Jurkat, Clone E6-1 (cell line): ENCODE measurements at places on chromosomes 12 and 14.

GRCh38 chr14:24439830-24440605, 2.6 kb downstream of the SDR39U1 start:
- DNase-seq: no peak

DNA sequence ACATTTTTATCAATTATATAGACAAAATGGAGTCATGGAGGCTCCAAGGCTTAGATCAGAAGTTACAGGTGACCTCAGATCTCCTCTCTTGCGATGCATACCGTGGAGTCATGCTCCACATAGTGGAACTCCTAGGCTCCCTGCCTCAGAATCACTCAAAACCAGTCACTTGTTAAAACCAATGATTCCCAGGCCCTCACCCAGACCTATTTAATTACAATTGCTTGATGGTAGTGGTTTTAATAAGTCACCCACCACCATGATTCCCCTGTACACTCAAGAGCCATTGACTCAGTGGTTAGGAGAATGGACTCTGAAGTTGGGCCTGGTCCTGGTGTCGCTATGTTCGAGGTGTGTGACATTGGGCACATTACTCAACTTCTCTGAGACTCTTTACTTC, 26.9 kb downstream of the IFNG-AS1 start:
- no peak for DNase-seq

GRCh38 chr12:3520168-3520567, 29.2 kb downstream of the PRMT8 start:
- DNase-seq: no peak

DNA sequence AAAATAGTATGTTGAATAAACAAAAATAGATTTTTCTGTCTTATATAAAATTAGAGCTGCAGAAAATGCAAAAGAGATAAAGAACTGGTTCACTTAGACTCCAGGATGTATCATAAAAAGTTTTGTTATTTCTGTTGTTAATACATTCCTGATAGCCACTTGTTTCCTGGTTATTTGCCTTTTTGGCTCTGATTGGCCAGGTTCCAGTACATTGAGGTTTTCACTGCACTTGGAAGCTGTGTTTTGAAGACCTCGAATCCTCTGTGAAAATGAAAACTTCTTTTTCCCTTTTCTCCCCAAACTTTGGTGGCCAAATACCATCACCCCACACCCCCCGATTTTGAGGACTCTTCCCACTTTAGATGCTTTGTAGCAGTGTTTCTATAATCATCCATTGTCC, 525.3 kb downstream of the MED13L start:
- no peak for DNase-seq

DNA sequence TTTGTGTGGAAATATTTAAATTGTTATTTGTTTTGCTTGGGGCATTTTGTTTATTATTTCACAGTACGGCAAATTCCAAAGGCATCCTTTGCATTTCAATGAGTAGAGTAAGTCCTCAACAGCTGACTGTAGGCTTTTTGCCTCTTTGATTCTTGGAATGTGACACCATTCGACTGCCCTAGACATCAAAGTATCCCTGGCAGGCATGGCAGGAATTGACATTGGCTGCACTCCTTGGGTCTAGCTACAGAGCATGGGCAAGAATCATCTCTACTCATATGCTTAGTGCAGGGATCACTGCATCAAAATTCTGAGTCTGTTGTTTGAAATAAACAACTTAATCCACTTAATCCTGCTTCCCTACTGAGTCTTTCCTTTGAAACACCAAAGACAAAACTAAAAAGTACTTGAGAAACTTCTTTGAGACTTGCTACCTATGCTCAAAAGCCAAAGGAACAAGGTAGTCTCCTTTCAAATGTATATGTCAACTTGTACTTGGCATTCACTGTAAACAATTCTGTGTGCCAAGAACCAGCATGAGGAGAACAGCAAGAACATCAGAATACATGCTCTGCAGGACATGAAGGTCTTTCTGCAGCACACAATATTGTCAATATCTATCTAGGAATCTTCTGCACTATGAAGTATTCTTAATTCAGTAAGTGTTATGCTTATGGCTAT, 1569.0 kb upstream of the FLRT2 start:
- no peak for DNase-seq

DNA sequence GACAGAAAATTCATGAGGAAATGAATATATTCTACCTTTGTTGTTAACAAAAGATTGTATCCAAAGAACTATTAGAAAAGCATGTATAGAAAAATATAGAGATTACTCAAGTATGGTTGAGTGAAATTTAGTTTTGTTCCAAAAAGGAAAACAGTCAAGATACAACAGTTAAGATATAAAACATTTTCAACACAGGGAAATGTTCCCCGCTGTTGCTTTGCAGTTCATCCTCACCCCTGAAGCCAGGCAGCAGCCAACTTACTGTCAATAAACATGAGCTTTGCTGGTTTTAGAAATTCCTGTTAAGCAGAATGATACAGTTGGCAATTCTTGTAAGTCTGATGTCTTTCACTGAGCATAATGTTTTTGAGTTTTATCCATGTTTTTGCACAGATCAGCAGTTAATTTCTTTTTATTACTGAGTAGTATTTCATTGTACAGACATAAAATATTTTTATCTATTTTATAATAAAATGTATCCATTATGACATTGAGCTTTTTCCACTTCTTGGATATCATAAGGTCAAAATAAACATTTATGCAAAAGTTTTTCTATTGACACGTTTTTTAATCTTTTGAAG, 1.2 kb upstream of the CLEC2B start:
- DNase-seq: peak; percentile 23

- peak; percentile 62 for DNase-seq
Measured at GRCh38 chr12:1605129-1606020, 11.0 kb upstream of the FBXL14 start.

GRCh38 chr12:54258201-54258681, 21.7 kb downstream of the CBX5 start:
- no peak for DNase-seq

DNA sequence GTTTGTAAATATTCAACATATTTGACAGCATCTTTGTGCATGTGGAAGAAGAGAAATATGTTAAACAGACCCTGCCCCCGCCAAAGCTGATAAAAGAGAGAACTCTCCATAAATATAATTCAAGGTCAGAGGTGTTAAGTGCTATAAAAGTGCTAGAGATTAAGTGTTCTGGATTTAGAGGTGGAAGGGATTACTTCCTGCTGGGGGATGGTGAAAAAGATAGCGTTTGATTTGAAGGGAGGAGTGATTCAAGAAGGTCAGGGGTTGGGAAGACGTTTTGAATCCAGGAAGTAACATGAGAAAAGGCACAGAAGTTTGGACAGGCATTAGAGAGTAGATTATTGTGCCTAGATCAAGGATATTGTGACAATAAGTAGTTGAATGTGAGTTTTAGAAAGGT, 30.2 kb downstream of the RIC8B start:
- DNase-seq: no peak

DNA sequence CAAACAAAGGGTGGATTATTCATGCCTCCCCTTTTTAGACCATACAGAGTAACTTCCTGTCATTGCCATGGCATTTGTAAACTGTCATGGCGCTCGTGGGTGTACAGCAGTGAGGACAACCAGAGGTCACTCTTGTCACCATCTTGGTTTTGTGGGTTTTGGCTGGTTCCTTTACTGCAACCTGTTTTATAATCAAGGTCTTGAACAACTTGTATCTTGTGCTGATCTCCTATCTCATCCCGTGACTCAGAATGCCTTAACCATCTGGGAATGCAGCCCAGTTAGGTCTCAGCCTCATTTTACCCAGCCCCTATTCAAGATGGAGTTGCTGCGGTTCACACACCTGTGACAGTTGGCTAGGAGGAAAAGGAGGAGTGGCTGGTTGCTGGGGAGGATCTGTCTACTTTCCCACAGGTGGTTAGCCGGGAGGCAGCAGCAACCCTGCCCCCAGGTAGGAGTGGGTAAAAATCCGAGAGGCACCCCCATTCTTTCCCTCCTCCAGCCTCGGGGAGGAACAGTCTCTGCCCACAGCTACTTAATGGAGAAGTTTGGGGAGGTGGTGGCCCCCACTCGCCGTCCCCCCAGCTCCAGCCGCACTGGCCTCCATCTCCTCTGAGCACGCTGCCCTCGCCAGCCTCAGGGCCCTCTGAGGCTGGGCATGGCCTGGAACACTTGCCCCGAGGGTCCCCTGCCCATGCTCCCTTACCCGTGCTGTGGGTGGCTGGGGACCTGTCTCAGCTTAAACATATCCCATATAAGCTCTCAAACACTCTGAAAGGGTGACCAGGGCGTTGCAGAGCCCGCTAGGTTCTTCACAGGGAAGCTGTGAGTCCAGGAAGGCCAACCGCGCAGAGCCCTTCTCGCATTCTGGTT, 41.7 kb downstream of the SMIM41 start:
- no peak for DNase-seq

- DNase-seq: no peak
Measured at GRCh38 chr12:124194893-124195566, 99.9 kb upstream of the RFLNA start.

DNA sequence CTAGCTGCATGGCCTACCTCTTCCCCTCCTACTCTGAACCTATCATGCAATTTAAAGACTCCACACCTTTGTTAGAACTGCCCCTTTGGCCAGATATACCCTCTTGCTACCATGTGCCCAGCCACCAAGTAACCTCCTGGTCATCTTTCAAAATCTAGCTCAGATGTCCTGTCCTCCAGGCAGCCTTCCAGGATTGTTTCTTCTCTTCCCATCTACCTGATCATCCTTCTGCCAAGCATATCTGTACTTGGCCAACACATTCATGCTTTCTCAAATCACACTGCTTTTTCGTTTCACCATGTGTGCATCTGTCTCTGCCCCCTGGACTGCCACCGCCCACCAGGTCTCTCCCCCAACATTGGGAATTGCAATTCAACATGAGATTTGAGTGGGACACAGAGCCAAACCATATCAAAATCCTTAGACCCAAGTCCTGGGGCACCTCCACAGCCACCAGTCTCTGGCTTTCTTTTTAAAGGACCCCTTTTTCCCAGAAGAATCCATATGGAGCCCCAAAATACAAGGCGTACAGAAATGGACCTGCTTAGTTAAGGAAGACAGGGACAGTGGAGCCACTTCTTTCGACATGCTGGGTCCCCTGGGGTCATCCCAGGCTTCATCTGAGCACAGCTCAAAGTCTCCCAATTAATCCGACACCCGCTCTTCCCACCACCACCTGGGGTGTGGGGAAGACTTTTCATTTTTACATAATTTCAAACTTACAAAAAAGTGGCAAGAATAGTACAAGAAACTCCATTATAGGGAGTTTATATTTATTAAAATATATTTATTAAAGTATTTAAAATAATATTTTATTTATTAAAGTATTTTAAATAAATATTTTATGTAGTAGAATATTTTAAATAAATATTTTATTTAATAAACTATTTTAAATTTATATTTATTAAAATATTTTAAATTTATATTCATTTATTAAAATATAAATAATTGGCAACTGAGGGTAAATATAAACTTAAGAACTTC, 7.9 kb upstream of the CMKLR1 start:
- no peak for DNase-seq

- DNase-seq: no peak
Measured at GRCh38 chr12:93460902-93461301, 6.4 kb upstream of the MRPL42 start.

DNA sequence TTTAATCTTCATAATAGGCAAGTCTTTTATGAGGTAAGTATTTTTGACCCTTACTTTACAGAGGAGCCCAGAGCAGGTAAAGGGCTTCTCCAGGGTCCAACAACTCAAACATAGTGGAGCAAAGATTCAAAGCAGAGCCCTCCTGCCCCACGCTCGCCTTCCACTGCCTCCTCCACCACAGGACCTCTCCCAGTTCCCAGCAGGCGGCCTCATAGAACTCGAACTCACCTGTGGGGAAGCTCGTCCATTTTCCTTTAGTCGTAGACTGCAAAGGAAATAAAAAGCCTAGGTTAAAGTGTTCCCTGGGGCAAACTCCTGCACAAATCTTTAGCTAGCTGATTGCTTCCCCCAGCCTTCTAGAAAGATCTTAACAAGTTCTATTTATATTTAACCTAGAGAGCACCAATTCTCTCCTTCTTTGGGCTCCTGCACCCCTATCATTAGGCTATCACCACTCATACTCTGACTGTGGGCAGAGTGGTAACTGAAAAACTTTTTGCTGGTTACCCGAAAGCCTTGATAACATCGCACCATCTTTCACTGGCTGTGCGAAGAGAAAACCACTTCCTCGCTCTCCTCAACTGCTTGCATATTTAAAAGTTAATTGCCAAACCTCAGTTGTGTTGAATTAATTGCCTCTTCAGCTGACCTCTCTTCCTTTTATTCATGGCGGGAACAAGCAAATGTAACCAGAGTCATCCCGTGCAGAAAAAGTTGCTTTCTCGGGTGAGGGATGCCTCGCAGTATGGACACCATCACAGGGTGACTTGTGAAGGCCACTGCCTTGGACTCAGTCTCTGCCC, 299.6 kb downstream of the DPF3 start:
- DNase-seq: peak; percentile 96
